ENCODE measurements at places on chromosomes 4 and X.

GRCh38 chr4:94519019-94519418 is 67.3 kb downstream of the PDLIM5 start:
- no peak for DNase-seq

- no peak for DNase-seq
These were observed 8.0 kb downstream of the ATP2B3 start for GRCh38 chrX:153525451-153525850.

DNA sequence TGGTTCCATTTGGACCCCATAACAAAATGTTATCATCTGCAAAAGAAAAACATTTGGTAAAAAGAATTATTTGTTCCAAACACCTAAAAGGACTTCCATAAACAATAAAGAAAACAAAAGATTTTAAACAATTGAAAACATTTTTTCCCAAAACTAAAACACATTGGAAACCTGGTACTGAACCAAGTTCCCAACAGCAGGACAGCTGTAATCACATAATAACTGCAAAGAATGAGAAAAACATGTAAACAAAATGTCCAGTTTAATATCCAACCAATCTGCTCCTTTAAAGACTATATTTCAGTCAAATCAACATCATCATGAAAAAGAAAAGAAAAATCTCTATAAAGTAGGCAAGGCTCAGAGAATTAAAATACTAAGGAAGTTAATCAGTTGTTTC is 36.3 kb downstream of the PRDM5 start:
- DNase-seq = no peak

- DNase-seq = no peak
These were observed 490.3 kb upstream of the EPHA5 start for GRCh38 chr4:66160606-66161005.

- no peak for DNase-seq
These were observed 400.9 kb upstream of the FGF13 start for GRCh38 chrX:139112432-139112831.

DNA sequence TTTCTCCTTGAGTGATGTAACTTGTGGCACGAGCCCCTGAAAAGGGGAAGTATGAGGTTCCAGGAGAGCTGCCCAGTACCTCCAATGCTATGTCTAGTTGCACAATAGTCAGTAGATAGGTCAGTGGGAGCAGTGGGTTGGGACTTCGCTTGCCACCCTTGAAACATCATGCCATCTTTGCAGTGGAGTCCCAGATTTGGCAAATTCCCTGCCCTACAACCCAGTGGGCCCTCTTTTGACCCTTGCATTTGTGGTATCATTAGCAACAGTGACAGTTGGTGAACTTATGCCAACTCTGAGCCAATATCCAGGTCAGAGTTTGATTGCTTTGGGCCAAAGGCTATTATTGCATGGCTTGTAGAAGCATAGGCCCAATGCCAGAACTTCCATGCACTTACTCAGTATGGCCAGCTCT is 12.3 kb downstream of the FHL1 start:
- no peak for DNase-seq

DNA sequence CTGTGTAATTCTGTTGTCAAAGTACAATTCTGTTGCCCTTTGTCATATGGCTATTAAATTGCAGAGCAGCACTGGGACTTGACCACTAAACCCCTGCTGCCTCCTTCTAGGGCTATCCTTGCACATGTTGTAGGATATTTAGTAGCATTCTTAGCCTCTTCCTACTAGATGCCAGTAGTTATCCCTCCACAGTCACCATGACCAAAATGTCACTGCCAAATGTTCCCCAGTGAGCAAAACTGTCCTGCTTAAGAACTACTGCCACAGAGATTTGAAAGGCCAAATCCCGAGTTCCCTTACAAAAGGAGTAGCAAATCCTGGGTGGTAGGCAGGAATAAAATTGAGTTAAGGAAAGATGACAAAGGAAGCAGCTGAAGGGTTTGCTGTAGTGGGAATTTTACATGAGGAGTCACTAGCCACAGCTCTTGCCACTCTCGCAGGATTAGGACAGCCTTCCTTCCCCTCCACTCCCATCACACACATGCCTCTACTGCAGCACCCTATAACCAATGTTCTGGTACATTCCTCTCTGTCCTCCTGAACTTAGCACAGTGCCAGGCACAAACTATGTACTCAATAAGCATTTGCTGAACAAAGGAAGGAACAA is 8.4 kb downstream of the APBB2 start:
- DNase-seq = no peak

All from T-helper 22 cell (primary cell).